ENCODE measurements at places on chromosomes 5 and 9. TPM values are rescaled to one million over a fixed set of nuclear protein-coding genes. Genes with fewer than 3 reads are reported as not detected.

GRCh38 chr9:107118863-107119624, 164.0 kb upstream of the RAD23B start:
- no peak overlapping the region for H3K27ac ChIP-seq
- no peaks in the 10 kb centered on the region for H3K4me1 ChIP-seq
- H3K4me3 ChIP-seq: no peak overlapping the region
- no peak for DNase-seq
- no peaks in the 10 kb centered on the region for H3K36me3 ChIP-seq

GRCh38 chr5:96629774-96630173, 32.4 kb upstream of the CAST start:
- H3K4me1 ChIP-seq: no peaks in the 10 kb centered on the region
- no peak for DNase-seq
- no peak overlapping the region for H3K27ac ChIP-seq
- no peak overlapping the region for H3K4me3 ChIP-seq
- H3K36me3 ChIP-seq: no peaks in the 10 kb centered on the region
- H3K27me3 ChIP-seq: no peaks in the 10 kb centered on the region

- no peaks in the 10 kb centered on the region for H3K36me3 ChIP-seq
- no peak for DNase-seq
- H3K27ac ChIP-seq: no peak overlapping the region
- H3K4me1 ChIP-seq: peaks cover 24% of the 10 kb centered on the region
- H3K27me3 ChIP-seq: no peaks in the 10 kb centered on the region
- no peak overlapping the region for H3K4me3 ChIP-seq
Observed at GRCh38 chr5:142841511-142842265, 71.5 kb downstream of the ARHGAP26 start.

GRCh38 chr5:52771343-52772039, 16.2 kb upstream of the ITGA1 start:
- H3K36me3 ChIP-seq: no peaks in the 10 kb centered on the region
- no peak for DNase-seq
- no peak overlapping the region for H3K4me3 ChIP-seq
- no peaks in the 10 kb centered on the region for H3K4me1 ChIP-seq

DNA sequence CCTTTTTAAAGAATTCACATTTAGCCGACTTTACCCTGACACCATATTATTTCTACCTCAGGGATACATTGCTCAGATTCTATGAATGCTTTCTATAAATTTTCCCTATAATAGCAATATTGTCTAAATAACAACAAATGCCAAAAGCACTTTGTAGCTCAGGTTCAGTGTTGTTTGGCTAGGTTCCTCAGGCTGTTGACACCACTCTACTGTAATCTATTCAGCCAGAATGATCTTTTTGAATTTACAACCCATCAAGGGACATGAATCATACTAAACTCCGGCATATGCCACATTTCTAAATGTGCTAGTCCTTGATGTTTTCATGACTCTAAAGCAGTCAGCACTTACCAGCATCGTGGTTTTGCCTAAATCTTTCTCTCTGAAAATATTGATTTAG, 641.5 kb upstream of the CDH10 start:
- H3K4me1 ChIP-seq: no peaks in the 10 kb centered on the region

AGXT2 gene
- total RNA-seq: not detected

- H3K27ac ChIP-seq: peak overlapping the region; percentile 44
- H3K27me3 ChIP-seq: no peaks in the 10 kb centered on the region
- no peak overlapping the region for H3K4me3 ChIP-seq
- peaks cover 33% of the 10 kb centered on the region for H3K4me1 ChIP-seq
Observed at GRCh38 chr9:123684393-123685149, 245.4 kb downstream of the DENND1A start.

- H3K4me1 ChIP-seq: no peaks in the 10 kb centered on the region
- H3K27ac ChIP-seq: no peak overlapping the region
- H3K4me3 ChIP-seq: no peak overlapping the region
- H3K27me3 ChIP-seq: no peaks in the 10 kb centered on the region
- no peak for DNase-seq
Observed at GRCh38 chr5:32027093-32027716, 146.9 kb downstream of the GOLPH3 start.

GRCh38 chr5:112563169-112563826, 144.2 kb upstream of the EPB41L4A start:
- no peak overlapping the region for H3K4me3 ChIP-seq
- no peaks in the 10 kb centered on the region for H3K4me1 ChIP-seq
- H3K27ac ChIP-seq: no peak overlapping the region

- no peak for DNase-seq
- H3K27me3 ChIP-seq: no peaks in the 10 kb centered on the region
- H3K36me3 ChIP-seq: peaks cover 28% of the 10 kb centered on the region
- no peak overlapping the region for H3K4me3 ChIP-seq
- peaks cover 19% of the 10 kb centered on the region for H3K4me1 ChIP-seq
Observed at GRCh38 chr5:139597134-139597533, 36.0 kb downstream of the UBE2D2 start.

DNA sequence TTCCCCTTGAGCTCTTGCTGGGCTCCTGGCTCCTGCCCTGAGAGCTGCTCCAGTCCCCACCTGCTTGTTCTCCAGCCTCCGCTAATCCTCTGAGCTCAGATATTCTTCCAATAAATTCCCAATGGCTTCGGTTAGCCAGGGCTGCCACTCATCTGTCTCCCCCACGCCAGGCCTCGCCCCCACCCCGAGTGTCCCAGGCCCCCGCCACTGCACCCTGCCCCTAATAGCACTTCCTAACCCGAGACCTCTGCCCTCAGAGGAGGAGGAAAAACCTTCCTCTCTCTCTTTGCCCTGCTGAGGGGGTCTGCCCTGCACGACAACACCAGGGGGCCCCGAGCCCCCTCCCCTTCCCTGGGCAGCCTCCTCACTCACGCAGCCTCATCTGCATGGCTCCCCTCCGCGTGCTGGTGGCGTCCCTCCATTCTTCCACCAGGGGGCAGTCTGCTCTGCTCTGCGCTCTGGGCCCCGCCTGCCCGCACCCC, 5.4 kb upstream of the LCN15 start:
- peaks cover 8% of the 10 kb centered on the region for H3K27me3 ChIP-seq
- no peak overlapping the region for H3K27ac ChIP-seq
- H3K4me3 ChIP-seq: no peak overlapping the region
- H3K4me1 ChIP-seq: peaks cover 45% of the 10 kb centered on the region
- peak; percentile 67 for DNase-seq
- H3K36me3 ChIP-seq: no peaks in the 10 kb centered on the region

- peaks cover 11% of the 10 kb centered on the region for H3K4me1 ChIP-seq
- H3K27ac ChIP-seq: no peak overlapping the region
- no peak overlapping the region for H3K4me3 ChIP-seq
- no peaks in the 10 kb centered on the region for H3K27me3 ChIP-seq
- H3K36me3 ChIP-seq: peaks cover 2% of the 10 kb centered on the region
- DNase-seq: peak; percentile 5
Observed at GRCh38 chr9:129023036-129023907, 4.9 kb downstream of the SH3GLB2 start.

MOB3B gene
- total RNA-seq: 7.3 TPM

CRHBP gene
- total RNA-seq: 0.62 TPM

GRCh38 chr9:98530806-98531386, 177.8 kb downstream of the GABBR2 start:
- peaks cover 4% of the 10 kb centered on the region for H3K27me3 ChIP-seq
- H3K27ac ChIP-seq: no peak overlapping the region
- no peak overlapping the region for H3K4me3 ChIP-seq
- no peaks in the 10 kb centered on the region for H3K4me1 ChIP-seq
- DNase-seq: no peak

DNA sequence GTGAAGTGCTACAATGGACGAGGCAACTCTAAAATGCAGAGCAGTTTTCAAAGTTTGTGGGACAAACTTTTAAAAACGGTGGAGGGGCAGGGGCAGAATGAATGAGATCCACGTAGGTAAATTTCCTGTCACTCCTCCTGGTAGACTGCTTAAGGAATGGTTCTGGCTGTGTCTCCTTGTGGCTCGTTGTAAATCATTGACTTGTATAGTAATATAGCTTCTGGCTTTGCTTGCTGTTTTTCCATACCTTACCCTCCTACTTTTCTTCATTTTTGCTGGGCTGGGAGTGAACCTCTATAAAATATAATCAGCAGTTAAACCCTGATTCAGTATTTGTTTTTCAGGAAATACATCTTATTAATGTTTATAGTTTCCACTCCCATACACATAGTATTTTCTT, 235.7 kb downstream of the TUSC1 start:
- no peaks in the 10 kb centered on the region for H3K4me1 ChIP-seq
- no peak overlapping the region for H3K4me3 ChIP-seq
- no peak for DNase-seq
- no peak overlapping the region for H3K27ac ChIP-seq
- no peaks in the 10 kb centered on the region for H3K36me3 ChIP-seq

DNA sequence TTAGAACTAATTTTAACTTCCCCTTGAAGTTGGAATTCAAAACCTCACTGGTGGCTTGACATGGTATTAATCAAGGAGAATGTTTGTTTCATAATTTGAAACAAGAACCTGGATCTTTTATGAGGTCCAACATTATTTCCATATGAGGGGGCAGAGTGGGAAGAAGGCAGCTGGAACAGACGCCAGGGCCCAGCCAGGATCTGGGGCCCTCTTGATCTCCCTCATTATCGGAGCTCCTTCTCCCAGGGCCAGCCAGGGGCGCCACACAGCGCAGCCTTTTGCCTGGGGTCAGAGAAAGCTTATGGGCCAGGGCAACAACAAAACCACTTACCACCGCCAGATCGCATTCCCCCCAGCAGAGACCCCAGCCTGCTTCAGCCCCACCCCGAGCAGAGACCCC, 27.1 kb upstream of the NKD2 start:
- no peak for DNase-seq
- peaks cover 3% of the 10 kb centered on the region for H3K27me3 ChIP-seq
- H3K4me1 ChIP-seq: no peaks in the 10 kb centered on the region
- no peak overlapping the region for H3K4me3 ChIP-seq

IL13 gene
- not detected for total RNA-seq

DNA sequence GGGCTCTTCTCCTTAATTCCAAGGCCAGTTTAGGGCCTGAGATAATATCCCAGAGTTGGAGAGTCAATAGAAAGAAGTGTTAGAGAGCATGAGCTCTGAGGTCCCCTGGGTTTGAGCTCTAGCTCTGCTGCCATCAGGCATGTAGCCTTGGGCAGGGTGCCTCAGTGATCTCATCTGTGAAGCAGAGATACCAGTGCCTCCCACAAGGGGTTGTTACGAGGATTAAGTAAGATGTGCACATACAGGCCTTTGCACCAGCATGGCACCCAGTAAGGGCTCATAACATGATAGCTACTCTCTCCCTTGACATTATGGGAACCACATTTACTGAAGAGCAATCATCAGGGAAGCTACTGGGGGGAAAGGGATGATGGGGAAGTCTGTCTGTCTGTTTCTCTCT, 265.7 kb downstream of the HSPA4 start:
- no peak overlapping the region for H3K27ac ChIP-seq
- no peak for DNase-seq
- H3K4me3 ChIP-seq: no peak overlapping the region

DNA sequence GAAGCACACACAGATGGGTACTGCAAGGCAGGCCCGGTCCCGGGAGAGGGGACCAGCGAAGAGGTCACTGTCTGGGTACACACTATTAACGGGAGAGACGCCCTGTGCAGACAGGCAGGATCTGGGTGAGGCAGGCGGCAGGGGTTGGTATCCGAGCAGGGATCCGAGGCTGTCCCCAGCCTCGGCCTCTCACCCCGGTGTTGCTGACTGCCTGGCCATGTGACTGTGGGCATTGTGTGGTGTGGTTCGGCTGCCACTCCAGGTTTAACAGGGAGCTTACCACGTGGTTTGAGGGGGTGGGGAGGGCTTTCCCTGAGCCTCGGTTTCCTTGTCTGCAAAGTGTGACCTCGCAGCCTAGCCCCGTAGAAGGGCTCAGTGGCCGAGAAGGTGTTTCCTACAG, 11.1 kb upstream of the RALGDS start:
- H3K27me3 ChIP-seq: no peaks in the 10 kb centered on the region
- no peak for DNase-seq
- peaks cover 8% of the 10 kb centered on the region for H3K36me3 ChIP-seq

DNA sequence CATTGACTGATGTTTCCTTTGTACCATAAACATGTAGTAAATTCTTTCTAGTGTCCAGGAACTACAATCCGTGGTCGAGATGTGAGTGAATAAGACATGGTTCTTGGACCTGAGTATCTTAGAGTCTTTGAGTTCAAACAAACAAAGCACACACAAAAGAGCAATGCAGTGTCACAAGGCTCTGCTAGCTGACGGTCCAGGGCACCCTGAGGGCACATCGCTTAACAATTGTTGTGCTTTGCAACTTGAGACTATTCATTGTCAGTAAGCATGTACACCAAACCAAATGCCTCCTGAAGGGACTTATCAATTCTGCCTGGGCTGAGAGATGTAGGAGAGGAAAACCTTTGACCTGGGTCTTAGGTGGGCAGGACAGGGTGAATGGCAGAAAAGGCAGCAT, 84.8 kb downstream of the CAMK4 start:
- H3K4me1 ChIP-seq: no peaks in the 10 kb centered on the region
- DNase-seq: no peak
- no peaks in the 10 kb centered on the region for H3K36me3 ChIP-seq
- no peak overlapping the region for H3K27ac ChIP-seq
- H3K27me3 ChIP-seq: no peaks in the 10 kb centered on the region

- no peak overlapping the region for H3K27ac ChIP-seq
- H3K4me3 ChIP-seq: no peak overlapping the region
Observed at GRCh38 chr9:134742822-134743535, 101.4 kb downstream of the COL5A1 start.

RAB24 gene
- total RNA-seq: 38.3 TPM

DNA sequence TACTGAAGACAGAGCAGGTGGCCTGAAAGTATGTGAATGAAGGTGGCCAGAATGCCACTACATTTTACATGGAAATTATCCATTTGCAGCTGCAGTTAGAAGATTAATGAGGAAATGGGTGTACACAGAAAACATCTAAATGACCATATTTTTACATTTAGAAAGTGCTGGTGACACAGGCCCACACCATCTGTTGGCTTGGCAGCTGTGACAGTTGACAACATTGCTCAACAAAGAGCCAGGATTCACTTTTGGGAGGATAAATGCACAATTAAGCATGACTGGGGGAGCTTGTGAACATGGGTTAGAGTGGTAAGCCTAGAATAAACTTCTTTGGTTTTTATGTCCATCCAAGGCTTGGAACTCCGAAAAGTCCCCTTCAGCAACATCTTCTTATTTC, 360.5 kb downstream of the KCTD16 start:
- no peak overlapping the region for H3K4me3 ChIP-seq
- no peak for DNase-seq
- H3K27me3 ChIP-seq: no peaks in the 10 kb centered on the region
- no peak overlapping the region for H3K27ac ChIP-seq

RAD17 gene
- 39.6 TPM for total RNA-seq

DNA sequence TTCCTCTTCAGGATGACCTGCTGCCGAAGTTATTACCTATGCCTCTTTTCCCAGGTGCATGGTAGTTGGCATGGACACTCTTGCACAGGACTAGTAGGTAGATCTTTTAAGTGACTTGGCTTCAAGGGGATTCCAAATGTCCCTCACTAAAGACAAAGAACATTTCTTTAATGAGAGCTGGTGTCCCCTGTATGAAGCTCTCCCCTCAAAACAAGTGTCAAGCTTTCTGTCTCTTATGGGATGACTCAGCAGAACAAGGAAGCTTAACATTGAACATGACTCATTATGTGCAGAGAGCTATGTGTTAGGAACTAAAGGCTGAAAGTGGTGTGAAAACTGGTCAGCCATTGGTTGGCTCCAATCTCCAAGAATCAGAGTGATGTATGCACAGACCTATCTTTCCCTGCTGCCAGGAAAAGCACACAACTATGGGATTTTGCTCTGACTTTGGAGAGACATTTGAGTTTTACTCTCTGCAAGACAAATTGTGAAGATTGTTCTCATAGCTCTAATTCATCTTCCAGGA, 120.5 kb downstream of the PRDM6 start:
- H3K4me1 ChIP-seq: no peaks in the 10 kb centered on the region
- no peaks in the 10 kb centered on the region for H3K27me3 ChIP-seq
- no peak overlapping the region for H3K4me3 ChIP-seq
- H3K27ac ChIP-seq: no peak overlapping the region
